ENCODE measurements at places on chromosomes 2 and 18.

DNA sequence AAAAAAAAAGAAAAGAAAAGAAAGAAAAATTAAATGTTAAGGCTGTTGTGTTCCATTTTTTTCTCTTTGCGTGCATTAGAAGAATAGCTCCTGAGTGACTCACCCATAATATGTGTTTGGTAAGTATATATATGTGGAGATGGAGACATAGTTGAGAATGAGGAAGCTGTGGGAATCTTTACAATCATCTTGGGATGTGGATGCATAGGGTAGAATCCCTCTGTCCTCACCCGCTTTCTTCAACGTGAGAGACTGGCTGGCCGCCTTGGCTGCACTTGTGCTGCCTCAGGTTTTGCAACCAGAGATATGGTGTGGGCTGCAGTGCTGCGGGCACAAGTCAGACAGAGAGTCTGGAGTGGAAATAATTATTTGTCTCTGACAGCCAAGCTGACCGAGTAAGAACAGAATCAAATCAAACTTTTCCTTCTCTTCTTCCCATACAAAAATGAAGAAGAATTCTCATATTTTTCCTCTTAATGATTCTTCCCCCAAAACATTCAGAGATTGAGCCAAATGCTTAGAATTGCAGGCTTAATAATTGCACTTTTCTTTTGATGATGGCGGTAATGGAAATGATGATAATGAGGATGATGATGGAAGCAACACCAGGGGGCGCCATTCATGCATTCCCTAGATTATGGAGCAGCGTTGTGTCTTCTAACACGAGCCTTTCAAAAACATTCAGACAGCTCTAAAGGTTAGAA is 48.5 kb downstream of the SERPINB7 start:
- peak; percentile 45 for DNase-seq

GRCh38 chr2:221999717-222000116 is 299.1 kb downstream of the PAX3 start:
- DNase-seq, result no peak

DNA sequence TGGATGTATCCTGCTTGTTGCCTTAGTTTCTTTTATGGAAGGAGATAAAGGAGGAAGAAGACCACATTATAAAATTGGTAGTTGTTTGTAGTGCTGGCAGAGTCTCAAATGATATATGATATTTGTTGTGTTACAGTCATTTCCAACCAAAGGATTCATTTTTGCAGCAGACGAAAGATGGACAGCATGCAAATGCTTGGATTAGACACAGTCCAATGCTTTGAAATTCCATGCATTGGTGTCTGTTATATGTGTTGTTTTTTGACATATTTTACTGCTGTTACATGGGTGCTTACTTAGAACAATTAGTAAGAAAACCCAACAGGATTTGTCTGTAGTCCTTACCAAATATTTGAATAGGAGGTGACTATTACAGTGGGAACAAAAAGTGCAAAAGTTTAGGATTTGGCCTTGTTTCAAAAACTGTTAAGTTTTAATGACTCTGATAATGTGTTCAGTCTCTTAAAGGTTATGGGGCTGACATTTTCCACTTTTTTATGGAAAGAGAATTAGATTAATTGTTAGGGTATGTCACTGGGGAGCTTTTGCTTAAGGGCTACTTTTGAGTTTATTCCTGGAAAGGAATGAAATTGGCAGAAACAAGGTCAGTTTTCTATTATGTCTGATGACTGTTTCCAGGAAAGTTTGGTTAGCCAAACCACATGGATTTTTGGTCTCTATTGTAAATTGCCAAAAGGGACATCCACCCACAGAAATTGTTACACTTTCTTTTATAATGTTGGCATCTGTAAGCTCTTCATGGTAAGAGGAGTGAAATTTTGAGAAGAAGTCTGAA is 229.4 kb upstream of the MMADHC start:
- no peak for DNase-seq

- DNase-seq, result no peak
Measured at GRCh38 chr2:180258041-180258537, 251.0 kb upstream of the CWC22 start.

- no peak for DNase-seq
Measured at GRCh38 chr18:11316546-11316945, 167.2 kb upstream of the PIEZO2 start.

GRCh38 chr18:32439241-32439640 is 31.4 kb downstream of the GAREM1 start:
- DNase-seq, result no peak

GRCh38 chr2:231709636-231709980 is 1.3 kb downstream of the PTMA start:
- no peak for DNase-seq

DNA sequence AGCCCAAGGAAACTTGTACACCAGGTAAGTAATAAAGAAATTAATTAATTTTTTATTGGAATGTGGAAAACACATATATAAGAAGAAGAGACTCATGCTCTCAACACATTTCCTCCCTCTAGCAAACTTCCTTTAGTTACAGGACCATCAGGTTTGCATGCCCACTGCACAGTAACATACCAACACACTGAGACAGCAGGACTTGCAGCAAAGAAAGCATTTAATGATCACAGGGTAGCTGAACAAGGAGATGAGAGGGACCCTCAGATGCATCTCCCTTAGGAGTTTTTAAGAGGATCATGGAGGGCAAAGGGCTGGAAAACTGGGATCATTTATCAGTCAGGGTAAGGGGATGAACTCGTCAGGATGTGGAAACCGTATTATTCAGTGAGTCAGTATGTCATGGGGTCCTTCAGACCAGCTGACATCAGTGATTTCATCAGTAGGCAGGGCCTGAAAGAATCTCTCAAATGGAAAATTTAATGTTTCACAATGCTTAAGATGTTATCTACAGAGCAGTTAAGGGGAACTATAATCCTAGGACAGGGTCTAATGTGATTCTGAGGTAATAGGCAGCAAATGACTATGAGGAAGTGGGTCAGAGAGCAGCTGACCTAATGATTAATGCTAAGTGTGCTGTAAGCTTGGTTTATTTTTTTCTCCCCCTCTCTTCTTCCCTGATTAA is 193.8 kb upstream of the RND3 start:
- no peak for DNase-seq

DNA sequence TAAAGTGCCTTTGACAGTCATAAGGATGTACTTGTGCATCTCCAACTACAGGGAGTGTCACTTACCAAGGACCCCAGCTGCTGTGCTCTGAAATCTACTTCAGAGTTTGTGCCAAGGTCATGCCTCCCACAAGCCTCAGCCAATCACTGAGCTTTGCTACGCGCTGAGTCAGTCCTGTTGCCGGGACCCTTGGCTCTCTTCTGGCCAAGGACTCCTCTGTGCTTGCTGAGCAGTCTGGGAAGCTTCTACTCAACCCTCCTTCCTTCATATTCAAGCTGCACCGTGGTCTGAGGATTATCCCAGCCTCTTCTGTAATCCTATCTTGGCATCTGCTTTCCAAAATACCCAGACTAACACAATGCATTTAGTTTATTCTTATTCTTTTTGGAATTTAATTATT is 398.9 kb upstream of the FANCL start:
- DNase-seq, result no peak

DNA sequence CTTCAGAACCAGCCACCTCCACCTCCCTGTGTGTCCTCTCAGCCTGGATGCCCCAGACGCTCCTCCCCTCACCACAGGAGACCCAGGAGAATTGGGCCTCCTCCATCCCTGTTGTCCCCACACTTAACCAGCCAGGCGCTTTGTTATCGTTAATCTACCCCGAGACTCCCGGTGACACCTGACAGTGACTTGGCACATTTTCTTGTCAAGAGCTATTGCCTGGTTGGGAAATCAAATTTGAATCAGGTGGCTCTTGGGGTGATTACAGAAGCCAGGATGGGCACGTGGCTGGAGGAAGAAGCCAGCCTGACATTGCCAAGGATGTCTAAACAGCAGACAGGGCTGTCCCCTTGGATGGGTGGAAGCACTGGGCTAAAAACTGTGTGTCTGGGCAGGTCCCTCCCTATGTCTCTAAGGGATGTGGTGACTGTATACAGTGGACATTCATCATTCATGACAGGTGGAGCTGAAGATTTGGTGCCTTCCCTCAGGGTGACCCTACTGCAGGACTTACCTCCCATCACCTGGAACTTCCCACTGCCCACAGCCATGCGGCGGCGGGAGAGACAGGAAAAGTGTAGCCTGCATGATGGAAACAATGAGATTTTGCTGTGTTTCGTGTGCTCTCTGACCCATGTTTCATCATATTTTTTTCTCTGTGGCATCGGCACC is 157.2 kb upstream of the CAPN13 start:
- no peak for DNase-seq

DNA sequence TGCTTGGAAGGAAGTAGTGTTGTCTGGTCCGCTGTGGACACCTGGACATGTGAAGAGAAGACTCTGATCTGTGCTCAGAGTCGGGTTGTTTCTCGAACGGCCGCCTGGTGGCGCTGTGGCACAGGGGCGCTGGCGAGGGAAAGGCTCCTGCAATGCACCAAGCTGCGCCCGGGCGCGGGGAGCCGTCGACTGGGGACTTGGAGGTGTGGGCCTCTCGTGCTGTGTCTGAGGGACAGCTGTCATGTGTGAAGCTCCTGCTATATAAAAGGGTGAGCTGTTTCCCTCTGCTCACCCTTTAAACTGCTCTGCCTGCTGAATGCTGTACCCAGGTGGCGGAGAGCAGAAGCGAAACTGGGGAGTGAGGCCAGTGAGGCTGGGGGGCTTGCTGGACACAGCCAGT is 44.0 kb downstream of the GNAL start:
- peak; percentile 90 for DNase-seq

GRCh38 chr18:74683573-74683972 is 85.9 kb downstream of the ZNF407 start:
- DNase-seq, result no peak

DNA sequence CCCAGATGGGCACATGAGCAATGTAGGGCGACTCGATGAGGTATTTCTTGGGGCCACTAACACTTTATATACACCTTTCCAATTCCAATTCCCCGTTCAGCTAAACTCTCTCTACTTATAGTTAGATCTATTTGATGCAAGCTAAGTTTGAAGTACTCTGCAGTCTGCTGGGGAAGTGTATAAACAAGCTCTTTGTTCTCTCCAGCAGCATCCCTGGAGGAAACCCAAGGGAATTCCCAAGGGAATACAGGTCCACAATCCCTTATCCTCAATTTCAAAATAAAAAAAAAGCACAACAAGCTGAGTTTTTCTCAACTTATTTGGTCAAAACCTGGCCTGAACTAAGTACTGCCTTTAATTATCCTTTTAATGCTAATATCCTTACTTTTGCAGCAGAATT is 433.3 kb downstream of the NBAS start:
- DNase-seq, result no peak

- DNase-seq, result no peak
Measured at GRCh38 chr2:108383146-108383830, 5.5 kb downstream of the SULT1C4 start.

GRCh38 chr18:30177056-30177455 is 865.5 kb downstream of the DSC3 start:
- DNase-seq, result no peak

- DNase-seq, result no peak
Measured at GRCh38 chr2:144233733-144234541, 286.0 kb downstream of the ZEB2 start.

DNA sequence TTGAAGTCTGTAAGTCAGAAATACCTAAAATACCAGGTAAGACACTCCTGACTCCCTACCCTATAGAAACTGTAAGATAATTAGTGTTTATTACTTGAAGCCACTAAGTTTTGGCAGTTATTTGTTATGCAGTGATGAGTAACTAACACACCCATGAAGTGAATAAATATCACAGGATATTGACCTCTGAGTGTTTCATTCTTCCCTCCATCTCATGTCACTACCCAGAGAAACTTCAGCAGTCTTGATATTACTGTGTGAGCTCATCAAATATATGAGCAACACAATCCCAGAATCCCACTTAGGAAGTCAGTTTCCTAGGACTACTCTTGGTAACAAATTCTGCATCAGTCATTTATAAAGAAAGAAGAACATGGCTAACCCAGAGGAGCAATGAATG is 529.7 kb downstream of the FBXO15 start:
- DNase-seq, result no peak

DNA sequence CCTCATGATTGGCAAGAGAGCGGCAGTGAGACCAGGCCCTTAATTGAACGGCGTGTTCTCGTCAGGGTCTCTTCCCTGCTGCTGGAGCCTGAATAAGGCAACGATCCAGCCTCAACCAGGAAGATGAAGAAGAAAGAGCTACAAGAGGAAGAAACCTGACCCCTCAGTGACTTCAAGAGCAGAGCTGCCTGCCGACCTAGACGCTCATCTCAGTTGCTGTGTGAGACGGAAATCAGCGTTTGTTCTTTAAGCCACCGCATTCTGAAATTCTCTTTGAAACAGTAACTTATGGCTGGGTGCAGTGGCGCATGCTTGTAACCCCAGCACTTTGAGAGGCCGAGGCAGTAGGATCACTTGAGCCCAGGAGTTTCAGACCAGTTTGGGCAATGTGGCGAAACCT is 29.6 kb upstream of the KCNG3 start:
- no peak for DNase-seq

GRCh38 chr18:13387855-13388548 is 169.4 kb downstream of the LDLRAD4 start:
- DNase-seq, result no peak

DNA sequence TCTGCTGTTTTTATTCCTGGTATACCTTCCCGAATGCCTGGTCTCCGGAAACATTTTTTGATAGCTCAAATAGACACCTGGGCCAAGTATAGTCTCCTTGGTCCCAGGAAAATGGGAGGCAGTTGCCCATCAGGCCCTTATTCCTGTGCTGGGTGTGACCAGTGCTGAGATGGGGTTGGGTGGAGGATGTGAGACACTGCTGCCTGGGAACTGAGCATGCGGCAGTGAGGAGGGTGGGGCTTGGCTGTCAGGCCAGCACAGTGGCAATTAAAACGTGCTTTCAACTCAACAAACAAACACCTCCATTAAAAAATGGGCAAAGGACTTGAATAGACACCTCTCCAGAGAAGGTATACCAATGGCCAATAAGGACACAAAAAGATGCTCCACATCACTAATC is 12.5 kb downstream of the KLHL29 start:
- DNase-seq, result no peak

GRCh38 chr2:236661762-236662110 is 92.1 kb downstream of the ACKR3 start:
- DNase-seq, result no peak
